CD4-positive, alpha-beta T cell treated with Interleukin-4 for 4 hours (primary cell): ENCODE measurements at places on chromosomes 13 and 19.

- DNase-seq: no peak
Measured at GRCh38 chr19:45151320-45151719, 9.5 kb downstream of the NKPD1 start.

- DNase-seq: no peak
Measured at GRCh38 chr19:57310792-57311191, 9.5 kb upstream of the ZNF543 start.

GRCh38 chr19:39307822-39308530 is 11.8 kb downstream of the IFNL1 start:
- no peak for DNase-seq

- DNase-seq: no peak
Measured at GRCh38 chr13:41117869-41118268, 14.7 kb downstream of the KBTBD6 start.

- DNase-seq: no peak
Measured at GRCh38 chr19:45130888-45131615, 29.7 kb downstream of the NKPD1 start.

- DNase-seq: no peak
Measured at GRCh38 chr13:27138457-27139093, 33.0 kb downstream of the USP12 start.

GRCh38 chr19:31627620-31628365 is 278.6 kb upstream of the TSHZ3 start:
- no peak for DNase-seq

GRCh38 chr19:8304841-8305621 is 3.1 kb downstream of the CD320 start:
- no peak for DNase-seq

DNA sequence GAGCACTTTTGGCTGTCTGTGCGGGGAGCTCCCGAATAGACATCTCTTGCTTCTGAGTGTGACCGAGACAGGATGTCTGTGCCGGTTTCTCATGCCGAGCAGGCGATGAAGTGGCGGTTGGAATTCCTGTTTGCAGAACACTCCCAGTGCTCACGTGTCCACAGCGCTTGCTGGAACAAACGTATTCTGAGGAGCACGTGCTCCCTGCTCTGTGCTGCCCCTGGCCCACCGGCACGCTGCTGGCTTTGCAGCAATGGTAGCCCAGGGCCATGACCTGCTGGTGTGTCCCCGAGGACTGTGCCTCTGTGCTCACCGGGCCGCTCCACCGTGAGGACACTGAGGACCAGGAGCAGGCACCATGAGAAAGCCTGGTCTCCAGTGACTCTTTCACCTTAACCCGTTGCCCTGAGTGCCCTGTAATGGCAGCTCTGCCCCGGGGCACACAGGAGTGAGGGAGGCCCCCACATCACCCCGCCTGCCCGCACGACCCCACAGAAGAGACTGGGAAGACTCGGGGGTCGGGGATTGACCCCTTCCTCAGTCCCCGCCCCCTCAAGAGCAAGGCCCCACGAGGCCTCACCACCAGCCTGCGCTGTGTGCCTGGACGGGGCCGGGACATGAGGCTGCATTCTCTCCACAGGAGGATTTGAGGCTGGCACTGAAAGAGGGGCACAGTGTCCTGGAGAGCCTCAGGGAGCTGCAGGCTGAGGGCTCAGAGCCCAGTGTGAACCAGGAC is 40.0 kb upstream of the F7 start:
- no peak for DNase-seq

DNA sequence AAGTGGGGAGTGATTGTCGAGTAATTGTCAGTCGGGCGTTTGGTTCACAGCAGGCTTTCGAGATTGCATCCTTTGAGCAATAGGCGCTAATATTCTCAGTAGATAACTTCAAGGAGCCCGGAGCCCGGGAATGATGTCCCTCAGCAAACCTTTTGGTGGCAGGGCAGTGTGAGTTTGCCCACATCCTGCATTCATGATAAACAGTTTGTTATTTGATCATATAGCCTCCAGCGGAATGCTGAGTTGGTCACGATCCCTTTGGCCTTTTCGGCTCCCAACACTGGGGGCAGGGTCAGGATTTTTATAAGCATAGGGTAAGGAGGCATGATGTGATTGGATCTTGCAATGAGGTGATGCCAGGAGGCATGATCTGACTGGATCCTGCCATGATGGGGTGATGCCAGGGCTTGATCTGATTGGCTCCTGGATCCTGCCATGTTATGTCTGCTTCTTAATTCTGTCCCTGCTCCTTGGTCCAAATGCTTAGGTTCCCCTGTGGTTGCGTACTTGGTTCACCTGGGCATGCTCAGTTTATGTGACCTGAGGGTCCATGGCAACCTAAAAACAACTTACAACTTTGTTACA is 38.2 kb upstream of the IGSF23 start:
- DNase-seq: no peak

GRCh38 chr13:71408416-71408815 is 458.6 kb downstream of the DACH1 start:
- DNase-seq: no peak

DNA sequence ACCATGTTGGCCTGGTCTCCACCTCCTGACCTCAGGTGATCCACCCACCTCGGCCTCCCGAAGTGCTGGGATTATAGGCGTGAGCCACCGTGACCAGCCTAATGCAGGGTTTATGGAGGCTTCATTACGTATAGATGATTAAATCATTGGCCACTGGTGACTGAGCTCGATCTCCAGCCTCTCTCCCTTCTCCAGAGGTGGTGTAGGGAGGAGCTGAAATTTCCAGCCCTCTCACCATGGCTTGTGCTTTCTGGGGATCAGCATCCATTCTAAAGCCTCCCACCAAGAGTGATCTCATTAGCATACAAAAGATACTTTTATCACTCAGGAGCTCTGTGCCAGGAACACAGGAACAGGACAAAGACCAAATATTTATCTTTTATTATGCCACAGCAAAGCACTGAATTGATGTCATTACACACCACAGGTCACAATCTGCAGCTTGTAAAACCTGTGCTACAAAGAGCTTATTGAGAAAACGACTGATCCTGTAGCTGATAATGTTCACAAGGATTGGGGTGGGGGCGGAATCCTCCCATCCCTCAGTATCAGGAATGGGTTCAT is 32.4 kb downstream of the RHPN2 start:
- DNase-seq: no peak

DNA sequence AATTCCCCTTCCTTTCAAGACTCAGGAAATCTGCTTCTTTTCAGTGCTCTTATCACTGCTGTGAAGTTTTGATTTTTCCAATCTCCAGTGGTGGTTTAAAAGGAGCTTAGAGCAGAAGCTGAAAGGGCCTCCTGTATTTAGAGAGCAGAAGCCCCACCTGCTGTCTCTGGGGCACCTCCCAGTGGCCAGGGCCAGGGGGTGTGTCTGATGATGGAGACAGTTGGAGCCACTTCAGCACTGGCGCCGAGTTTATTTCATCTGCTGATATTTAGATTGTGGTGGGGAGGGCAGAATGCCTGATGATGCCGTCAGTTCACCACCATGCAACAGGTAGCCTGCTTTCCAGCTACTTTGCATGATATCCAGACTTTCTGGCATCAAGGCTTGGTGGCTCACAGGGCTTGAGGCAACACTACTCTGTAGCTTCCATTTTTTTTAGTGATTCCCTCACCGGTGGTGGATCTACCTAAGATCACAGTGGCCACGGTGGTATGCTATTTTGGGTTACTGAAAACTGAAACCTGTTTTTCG is 371.9 kb downstream of the KCNRG start:
- peak; percentile 53 for DNase-seq

DNA sequence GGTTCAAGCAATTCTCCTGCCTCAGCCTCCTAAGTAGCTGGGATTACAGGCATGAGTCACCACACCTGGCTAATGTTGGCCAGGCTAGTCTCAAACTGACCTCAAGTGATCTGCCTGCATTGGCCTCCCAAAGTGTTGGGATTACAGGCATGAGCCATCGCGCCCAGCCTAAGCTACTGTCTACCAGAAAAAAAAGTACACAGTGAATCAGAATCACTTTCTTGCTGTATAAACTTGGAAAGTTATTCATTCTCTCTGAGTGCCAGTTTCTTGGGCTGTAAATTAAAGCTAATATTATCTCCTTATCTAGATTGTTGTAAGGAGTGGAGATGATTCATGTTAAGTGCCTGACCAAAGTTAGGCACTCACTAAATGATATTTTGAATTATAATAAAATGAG is 242.8 kb downstream of the ENOX1 start:
- DNase-seq: no peak

DNA sequence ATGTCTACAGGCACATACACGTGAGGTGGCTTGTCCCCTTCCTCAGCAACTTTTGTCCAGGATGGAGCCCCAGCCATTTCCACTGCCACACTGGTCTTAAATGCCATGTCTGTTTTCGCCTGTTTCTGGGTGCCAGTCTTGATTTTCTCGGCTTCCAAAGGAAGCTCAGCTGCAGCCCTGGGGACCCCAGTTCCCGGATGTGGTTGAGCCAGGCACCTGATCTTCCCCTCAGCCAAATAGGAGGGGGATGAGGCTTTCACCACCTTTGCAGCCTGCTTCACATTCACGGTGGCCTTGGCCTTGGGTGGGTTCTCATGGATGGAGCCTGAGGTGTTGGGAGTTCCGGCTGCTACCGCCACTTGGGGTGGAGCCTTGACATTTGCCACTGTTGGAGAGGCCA is 8.7 kb downstream of the IQCN start:
- DNase-seq: no peak

DNA sequence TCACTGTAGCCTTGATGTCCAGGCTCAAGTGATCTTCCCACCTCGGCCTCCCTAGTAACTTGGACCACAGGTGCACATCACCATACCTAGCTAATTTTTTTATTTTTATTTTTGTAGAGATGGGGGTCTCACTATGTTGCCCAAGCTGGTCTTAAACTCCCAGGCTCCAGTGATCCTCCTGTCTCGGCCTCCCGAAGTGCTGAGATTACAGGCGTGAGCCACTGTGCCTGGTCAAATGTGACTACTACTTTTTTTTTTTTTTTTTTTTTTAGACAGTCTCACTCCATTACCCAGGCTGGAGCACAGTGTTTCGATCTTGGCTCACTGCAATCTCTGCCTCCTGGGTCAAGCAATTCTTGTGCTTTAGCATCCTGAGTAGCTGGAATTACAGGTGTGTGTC is 20.6 kb upstream of the COX7A1 start:
- DNase-seq: no peak

- DNase-seq: no peak
Measured at GRCh38 chr13:33290421-33290965, 4.9 kb upstream of the STARD13 start.

- no peak for DNase-seq
Measured at GRCh38 chr13:42834946-42835345, 53.6 kb downstream of the FAM216B start.

- no peak for DNase-seq
Measured at GRCh38 chr13:97258801-97259200, 36.7 kb downstream of the MBNL2 start.

- DNase-seq: no peak
Measured at GRCh38 chr19:38815059-38816001, 2.6 kb upstream of the LGALS4 start.

GRCh38 chr19:374886-375235 is 30.3 kb upstream of the MIER2 start:
- DNase-seq: no peak

DNA sequence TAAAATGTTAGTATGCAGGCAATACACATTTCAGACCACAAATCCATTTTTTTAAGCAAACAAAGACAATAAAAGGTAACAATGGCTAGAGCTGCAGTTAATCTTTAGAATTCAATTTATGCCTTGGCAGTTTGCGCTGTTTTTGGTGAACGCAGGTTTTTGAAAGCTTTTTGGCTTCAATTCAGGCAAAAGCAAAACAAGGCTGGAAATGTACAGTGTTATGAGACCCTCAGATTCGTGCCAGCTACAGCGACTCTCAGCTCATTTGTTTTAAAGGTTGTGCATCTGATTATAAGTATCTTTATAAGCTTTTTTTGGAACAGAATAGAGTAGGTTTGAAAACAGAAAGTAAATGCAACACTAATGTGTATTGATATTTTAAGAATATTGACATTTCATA is 63.6 kb upstream of the SOX1 start:
- DNase-seq: no peak

GRCh38 chr13:34172048-34172447 is 354.1 kb downstream of the RFC3 start:
- no peak for DNase-seq

GRCh38 chr13:33548069-33548468 is 262.5 kb upstream of the STARD13 start:
- no peak for DNase-seq

DNA sequence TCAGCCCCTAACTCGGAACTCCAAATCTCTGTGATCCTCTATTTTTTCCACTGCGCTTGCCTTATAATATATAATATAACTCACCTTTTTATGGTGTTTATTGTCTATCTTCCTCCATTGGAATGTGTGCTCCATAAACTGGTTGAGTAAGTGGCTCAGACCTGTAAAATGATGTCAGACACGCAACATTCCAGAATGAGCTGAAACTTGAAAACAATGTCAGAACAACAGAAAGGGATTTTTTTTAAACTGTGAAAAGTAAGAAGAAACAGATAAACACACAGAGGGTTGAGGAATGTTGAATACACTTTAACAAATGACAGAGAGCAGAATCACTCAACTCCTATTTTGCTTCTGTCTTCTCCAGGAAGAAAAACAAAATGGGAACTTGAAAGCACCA is 19.1 kb upstream of the FAM216B start:
- no peak for DNase-seq

- DNase-seq: no peak
Measured at GRCh38 chr19:31312009-31312676, 37.1 kb downstream of the TSHZ3 start.

GRCh38 chr19:44776402-44777096 is 1.1 kb upstream of the CBLC start:
- no peak for DNase-seq

DNA sequence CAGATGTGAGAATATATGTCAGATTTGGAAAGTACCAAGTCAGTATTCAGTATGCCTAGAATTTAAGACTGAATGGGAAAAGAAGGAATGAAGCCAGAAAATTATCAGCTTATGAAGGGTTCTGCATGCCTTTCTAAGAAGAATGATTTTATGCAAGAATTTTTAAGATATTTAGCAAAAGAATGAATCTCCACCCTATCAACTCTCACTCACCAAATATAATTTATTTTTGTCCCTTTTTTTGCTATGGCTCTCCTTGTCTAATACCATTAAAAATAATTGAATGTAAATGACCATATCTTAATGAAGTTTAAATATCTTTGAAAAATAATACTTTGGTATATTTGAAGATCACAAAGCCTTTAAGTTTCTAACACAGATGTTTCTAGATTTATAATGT is 612.7 kb upstream of the GPC6 start:
- DNase-seq: no peak

GRCh38 chr19:28840891-28841290 is 372.1 kb downstream of the UQCRFS1 start:
- no peak for DNase-seq

GRCh38 chr13:46137627-46138317 is 32.9 kb upstream of the CPB2 start:
- DNase-seq: no peak

DNA sequence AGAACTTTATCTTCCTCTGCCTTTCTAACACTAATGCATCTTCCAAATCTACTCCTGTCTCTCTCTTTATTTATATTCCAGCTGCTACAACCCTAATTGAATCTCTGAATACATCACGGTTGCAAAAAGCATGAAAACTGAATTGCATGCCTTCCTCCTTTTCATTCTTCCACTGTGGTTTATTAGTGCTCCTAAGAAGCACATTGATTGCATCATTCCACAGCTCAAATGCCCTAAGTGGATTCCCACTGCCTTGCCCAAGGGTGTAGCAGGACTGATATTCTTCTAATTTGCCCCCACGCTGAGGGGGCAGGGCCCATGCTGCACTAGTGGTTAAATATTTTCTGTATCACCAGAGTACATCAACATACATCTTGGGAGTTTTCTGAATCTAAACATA is 640.8 kb downstream of the EFNB2 start:
- DNase-seq: no peak
